Renal cortical epithelial cell (primary cell): ENCODE measurements at places on chromosomes 13 and 19. TPM values are rescaled to one million over a fixed set of nuclear protein-coding genes. Genes with fewer than 3 reads are reported as not detected.

DNA sequence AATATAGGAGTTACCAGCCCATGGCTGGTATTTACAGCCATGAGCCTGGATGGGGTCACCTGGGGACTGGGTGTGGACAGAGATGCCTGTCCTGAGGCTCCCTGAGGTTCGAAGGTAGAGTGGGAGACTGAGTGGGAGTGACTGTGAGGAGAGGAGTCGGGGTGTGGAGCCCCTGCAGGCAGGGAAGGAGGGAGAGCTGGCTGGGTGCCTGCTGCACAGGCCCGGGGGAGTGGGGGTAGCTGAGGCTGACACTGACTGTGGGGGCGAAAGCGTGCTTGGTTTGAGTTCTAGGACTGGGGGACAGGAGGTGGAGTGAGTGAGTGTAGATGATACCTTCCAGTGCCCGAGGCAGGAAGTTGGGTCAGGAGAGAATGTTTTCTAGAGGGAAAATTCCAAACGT, 7.1 kb downstream of the RAB11B start:
- DNase-seq, result no peak

DNA sequence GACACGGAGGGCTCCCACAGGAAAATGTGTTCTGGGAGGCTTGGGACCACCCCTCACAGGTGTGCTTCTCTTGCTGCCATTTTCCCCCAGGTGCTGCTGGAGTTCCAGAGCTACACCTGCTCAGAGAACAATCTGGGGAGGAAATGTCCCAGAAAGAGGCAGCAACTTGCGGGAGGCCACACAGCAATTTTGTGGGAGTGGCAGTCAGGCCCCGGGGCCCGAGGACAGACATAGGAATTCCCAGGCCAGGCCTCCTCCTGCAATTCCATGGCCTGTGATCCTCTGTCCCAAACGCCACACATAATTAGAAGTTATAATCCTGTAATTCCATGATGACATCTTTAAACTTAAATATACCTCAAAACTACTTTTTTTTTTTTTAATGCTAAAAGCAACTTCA, 1.8 kb downstream of the RHPN2 start:
- no peak for DNase-seq

DNA sequence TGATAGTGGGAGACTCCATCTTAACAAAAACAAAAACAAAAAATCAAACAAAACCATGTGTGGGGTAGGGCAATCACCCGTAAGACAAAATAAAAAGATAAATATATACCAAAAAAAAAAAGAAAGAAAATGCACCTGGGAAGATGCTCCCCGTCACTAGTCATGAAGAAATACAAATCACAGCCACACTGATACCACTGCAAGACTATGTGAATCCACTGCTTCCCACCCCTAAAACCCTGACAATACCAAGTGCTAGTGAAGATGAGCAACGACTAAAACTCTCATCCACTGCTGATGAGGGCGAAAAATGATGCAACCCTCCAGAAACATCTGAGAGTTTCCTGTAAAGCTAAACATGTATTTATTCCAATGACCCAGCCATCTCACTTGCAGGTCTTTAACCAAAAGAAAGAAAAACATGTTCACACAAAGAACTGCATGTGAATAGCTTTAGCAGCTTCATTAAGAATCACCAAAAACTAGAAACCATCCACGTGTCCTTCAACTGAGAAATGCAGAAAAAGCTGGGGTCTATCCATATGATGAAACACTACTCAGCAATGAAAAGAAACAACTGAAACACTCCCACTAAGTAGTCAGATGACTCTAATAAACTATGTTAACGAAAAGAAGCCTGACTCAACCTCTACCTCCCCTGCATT, 31.7 kb downstream of the BRD4 start:
- no peak for DNase-seq

DNA sequence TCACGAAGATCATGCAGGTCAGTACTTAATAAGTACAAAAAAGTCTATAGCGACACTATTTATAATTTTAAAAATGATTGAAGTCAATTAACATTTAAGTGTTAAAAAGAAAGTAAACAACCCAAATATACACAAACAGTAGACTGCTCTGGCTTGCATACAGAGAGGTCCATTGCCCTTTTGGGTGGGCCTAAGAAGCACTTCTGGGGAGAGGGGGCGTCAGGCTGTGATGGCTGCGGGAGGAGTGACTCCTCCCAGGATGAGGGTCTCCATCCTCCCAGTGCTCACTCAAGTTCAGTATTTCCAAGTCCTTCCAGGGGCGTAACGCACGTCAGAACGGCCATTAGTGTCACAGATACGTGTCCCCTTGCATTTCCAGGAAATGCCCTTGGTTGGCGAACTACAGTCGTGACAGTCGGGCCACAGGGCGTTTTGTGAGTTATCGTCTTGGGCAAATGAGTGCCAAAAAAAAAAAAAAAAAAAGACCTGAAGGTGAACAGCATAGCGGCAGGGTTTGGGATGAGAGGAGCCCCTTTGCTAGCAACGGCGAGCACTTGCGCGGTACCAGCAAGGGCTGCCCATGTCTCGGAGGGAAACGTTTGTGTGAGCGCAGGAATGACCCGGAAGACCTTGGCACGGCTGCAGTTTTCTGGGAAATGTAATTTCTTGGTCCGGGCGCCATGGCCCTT, at the start of gene SCGB2B2:
Gene SCGB2B2, minus strand, starts transcription at position 463 of the 689 bp plus-strand sequence. CDS start 82,596 bp downstream, outside the sequence.
- no peak for DNase-seq

DNA sequence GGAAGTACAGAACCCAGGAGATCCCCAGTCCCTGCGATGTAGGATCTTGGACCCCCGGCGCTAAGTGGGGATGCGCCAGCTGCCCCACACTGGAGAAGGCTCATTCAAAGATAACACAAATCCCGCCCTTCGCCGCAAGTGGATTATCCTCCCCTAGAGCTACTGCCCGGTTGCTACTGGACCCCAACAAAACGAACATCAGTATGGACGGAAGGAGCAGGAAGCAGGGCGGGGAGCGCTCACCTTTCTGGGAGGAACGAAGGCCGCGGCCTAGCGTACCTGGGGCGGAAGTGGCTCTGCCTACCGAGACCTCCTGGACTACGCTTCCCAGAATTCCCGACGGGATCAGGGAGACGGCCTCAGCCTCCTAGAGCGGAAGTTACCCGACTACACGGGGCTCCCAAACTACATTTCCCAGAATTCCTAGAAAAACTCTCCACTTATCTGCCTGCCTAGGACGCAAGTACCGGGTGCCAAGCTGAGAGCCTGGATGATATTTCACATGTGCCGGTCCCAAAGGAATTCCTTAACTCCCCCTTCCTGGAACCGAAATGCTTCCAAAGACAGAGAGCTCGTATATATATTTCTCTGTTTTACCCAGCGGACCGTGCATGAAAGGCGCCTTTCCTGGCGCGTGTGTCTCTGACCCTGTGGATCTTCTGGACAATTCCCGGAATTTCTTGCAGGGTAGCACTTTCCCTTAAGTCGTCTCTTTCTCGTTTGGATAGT, at the start of gene ZNF112:
Gene ZNF112, minus strand, starts transcription at position 298 of the 729 bp plus-strand sequence. CDS start 16,141 bp downstream, outside the sequence.
- DNase-seq, result peak; percentile 91

DNA sequence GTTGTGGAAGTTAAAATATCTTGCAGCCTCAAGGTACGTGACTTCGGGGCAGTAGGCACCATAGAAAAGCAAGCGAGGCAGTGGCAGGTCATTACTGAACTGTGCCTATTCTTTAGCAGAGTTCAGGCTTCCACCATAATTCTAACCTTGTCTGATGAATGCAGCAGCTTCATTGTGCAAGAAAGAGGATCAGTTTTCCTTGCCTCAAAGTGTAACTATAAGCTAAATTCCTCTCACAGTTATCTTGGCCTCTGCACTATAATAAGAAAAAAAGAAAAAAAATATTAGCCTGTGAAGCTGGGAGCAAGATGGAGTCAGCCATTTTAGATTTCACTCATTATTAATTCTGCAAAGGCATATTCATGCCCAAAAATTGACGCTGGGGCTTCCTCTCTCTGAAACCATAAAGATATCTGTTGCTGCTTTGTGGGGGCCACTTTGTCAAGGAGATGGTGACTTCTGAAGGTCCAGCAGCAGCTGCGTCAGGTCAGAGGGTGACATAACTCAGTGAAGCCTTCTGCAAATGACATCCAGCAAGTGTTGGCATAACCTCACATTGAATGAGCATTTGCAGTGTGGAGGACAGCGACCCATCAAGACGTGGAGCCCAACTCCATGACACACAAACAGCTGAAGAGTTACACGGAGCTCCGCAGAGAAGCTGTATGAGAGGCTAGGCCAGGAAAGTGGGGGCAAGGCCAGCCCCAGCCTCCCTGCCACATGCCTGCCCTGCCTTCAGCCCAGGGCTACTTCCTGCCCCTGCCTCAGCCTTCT, 23.1 kb upstream of the SACS start:
- DNase-seq, result no peak

DNA sequence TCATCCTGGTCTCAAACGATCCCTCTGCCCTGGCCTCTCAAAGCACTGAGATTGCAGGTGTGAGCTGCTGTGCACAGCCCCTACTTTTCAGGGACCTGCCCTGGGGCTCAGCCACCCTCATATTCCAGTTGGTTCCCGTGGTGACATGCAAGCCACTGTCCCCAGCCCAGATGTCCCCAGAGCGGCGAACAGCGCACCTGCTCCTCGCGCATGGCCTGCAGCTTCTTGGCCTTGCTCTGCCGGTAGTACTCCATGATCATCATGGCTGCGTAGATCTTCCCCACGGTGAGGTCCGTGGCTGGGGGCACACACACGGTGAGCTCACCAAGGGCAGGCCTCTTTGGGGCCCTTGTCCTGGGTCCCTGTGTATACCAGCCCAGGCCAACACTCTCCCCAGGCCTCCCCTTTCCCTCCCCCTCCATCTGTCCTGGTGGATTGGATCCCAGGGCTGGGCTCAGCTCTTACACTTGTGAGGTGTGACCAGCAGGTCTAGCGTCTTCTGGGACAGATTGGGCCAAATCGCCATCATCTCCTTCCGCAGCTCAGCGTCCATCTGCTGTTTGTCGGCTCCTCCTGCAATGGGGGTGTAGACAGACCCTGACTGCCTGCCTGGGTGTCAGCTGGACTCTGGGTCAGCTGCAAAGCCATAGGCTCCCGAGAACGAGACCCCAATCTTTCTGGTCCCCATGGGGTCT, 64.0 kb downstream of the IER2 start:
- no peak for DNase-seq

DNA sequence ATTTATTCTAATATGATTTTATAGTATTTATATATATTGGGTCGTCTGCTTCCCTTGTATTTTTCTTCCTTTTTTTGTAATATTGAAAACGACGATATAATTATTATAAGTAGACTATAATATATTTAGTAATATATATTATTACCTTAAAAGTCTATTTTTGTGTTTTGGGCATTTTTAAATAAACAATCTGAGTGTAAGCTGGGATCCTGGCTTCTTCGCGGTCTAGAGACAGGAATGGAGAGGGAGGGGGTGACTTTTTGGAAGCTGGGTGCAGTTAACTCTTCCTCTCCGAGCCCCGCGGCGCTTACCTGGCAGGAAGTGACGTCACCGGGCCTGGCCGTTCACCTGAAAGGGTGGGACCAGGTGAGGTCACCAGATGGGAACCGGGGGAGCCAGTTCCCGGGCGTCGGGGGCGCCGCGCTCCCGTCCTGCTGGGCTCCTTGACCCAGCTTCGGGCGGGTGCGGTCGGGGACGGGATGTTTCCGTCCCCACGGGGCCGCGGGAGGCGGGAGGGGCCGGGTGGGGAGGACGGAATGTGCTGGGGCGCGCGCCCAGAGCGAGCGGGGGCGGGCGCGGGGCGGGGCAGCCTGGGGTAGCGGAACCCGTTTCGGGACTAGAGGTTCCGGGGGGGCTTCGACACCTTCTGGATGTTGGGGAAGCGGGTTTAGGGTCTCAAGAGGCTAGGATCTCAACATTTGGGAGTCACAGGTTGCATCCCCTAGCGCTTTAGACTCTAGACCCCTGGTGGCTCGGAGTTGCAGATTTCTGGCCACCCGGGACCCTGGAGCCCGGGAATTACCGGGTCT, 2.8 kb downstream of the ZFP36 start:
- peak; percentile 67 for DNase-seq

DNA sequence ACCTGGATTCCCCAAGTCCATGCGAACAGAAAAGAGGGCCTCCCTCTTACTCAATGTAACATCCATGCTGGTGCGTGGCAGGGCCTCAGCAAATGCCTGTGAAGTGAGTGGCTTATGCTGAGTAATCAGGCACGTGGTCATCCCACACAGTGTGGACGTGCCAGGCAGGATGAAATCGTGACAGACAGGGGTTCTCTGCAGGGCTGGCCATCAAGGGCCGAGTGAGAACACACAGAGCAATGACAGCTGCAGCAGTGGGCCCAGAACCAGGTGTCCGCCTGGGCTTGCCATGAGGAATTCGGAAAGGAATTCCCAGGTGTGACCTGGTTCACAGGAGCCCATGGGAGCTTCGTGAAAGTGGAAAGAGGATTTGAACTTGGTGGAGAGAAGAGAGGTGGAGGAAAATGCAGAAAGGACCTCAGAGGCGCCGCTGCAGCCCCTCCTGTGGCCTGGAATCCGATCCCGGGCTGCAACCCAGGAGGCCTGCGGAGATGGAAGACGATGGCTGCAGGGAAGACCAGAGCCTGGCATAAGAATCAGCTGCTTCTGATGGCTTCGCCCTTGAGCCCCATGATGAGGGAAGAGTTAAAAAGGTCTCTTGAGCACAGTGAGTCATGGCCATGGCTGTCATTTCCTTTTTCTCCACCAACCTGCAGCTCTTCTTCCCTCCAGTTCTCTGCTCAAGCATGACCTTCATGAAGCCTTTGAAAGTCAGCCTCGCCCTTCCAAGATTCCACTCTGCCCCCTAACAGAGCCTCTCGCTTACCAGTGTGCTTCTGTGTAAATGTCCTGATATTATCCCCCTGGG, 34.6 kb upstream of the SOX1 start:
- DNase-seq, result no peak

GRCh38 chr13:106117035-106117434, 418.4 kb downstream of the EFNB2 start:
- DNase-seq, result peak; percentile 28

GALP gene
- total RNA-seq, result not detected in 2 replicates

CHAMP1 gene
- total RNA-seq, result 15.3 and 15.9 TPM in 2 replicates

JUNB gene
- 120 and 130 TPM in 2 replicates for total RNA-seq
